ENCODE measurements at places on chromosomes 5 and 9.

- no peak for DNase-seq
Observed at GRCh38 chr5:147691130-147691529, 91.4 kb downstream of the JAKMIP2 start.

DNA sequence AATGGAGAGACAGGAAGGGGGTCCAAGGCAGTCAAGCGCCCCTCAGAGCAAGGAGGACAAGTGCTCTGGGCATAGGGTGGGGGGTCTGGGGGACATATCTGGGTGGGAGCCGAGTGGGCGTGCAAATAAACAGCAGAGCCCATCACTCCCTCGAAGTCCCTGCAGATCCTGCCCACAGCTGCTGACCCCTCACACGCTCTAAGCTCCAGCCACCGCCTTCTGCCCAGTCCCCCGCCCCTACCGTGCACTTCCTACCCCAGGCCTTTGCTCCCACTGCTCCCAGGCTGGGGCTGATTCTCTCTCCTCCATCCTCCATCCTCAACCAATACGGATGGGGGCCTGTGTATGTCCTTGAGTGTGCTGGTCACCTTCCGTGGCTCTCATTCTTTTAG lies 16.9 kb upstream of the ALDH1B1 start:
- DNase-seq: no peak

DNA sequence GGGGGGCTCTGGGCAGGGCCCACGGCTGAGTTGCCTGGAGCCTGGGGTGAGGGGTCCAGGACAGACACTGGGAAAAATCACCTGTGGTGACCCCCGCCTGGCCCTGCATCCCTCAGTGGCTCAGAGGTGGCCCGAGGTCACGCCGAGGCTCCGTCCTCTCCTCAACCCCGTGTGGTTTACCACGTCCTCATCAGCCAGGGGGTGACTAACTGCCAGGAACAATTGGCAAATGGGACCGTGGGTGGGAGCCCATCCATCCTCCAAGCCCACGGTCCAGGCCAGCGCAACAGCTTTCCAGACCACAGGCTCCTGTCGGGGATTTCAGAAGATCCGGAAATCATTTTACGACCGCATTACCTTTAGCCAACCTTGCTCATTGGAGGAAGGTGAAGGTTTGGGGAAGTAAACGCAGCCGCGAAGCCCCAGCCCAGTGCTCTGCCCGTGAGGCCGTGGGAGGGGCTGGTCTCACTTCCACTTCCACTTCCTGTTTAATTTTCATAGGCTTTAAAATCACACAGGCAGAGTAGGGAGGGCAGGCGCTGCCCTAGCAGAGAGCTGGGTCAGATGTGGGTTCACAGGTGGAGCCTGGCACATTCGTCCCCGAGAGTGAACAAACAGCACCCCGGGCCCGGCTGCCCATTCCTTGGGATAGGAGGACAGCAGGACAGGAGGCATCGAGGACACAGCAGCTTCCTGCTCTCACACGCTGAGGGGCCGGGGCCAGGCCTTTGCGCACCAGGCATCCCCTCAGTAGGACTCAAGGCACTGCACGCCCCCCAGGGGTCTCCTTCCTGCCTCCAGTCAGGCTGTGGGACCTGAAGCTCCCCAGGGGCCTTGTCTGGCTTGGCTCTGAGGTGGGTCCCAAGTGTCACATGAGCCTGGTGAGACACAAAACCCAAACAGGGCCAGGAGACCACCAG lies 19.8 kb upstream of the SLC9A3 start:
- no peak for DNase-seq

- DNase-seq: peak; percentile 4
Observed at GRCh38 chr9:98146101-98146991, 27.3 kb upstream of the TRIM14 start.

- no peak for DNase-seq
Observed at GRCh38 chr9:126459546-126459945, 132.9 kb downstream of the MVB12B start.

DNA sequence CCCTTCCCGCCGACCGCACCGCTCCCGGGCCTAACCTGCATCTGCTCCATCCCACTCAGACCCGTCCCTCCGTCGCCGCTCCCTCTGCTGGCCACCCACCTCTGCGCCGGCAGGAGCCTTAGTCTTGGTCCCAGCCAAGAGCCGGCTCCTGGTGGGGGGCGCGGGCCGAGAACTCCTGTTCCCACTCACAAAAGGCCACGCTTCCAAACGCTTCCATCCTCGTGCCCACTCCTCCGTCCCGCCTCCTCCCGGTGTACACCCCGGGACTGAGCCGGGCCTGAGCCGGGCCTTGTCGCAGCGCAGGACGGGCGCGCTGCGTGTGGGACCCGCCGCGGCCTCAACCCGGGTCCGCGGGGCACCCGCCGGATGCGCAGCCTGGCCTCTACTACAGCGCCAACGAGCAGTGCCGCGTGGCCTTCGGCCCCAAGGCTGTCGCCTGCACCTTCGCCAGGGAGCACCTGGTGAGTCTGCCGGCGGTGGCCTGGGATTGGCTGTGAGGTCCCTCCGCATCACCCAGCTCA lies 7.5 kb downstream of the ADAMTS13 start:
- DNase-seq: no peak

DNA sequence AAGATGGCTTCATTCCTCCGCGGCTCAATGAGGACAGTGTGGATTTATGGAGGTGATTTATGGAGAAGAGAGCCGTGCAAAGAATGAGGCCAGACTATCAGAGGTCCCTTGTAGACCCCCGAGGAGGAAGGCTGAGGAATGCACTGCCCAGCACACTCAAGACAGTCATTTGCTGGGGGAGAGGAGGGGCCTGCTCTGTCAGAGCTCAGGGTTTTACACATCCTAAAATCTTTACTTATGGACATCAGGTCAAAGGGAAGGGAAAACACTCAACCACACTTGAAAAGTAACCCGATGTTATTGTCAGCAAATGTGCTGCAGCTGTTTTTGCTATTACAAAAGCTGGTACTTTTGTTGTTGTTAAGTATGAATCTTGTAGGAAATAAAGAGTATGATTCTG lies 289.5 kb downstream of the SLIT3 start:
- DNase-seq: no peak

- no peak for DNase-seq
Observed at GRCh38 chr5:149282027-149282965, 10.6 kb downstream of the AFAP1L1 start.

- DNase-seq: peak; percentile 57
Observed at GRCh38 chr5:87243161-87243844, 24.4 kb upstream of the RASA1 start.

DNA sequence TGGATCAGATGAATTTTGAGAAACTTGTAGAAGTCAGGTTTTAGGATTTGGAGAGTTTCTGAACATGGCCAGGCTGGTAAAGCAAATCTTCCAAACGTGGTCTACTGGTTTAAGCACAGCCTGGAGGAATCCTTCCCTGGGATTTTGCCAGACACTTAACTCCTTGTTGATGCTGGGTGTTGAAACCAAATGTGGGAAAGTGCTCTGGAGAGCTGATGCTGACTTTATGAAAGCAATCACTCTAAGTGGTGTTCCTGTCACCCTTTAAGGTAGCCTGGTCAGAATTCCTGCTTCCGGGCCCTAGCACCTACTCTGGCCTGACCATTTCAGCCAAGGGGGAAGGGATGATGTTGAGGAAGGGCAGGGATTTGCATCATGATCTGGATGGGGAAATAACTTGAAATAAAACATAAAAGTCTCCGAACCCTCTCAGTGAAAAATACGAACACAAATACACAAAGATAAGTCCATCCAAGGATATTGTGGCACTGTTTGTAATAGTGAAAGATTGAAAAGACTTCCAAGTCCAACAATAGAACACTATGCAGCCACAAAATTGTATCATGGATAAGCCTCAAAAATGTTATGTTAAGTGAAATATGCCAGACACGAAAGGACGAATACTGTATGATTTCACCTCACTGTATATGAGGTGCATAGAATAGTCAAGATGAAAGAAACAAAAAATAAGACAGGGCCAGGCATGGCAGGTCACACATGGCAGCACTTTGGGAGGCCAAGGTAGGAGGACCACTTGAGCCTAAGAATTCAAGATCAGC lies 57.7 kb downstream of the PDE6A start:
- DNase-seq: peak; percentile 73

DNA sequence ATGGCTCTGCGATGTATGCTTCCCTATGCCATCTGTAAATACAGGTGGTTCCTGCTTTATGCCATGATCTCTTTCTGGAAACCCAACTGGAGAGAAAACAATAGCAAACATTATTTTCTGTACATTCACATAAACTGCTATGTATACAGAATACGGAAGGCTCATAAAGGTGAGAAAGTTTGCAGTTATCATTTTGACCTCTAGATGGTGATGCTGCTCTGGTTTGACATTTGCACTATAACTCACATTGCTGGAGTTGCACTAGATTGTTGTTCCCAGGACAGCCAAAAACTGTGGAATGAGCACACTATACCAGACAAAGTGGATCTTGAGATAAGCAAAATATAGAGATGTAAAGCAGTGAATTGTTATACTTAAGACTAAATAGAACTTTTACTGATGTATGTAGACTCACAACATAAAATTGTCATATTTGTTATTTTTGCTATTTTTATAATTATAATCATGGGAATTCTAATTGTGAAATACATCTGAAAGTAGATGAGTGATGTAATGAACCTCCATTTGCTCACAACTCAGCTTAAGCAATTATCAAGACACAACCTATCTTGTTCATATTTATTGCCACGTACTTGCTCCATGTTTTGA lies 246.5 kb downstream of the PTPRD start:
- DNase-seq: peak; percentile 39

GRCh38 chr5:178984145-178985072 lies 10.7 kb downstream of the GRM6 start:
- DNase-seq: no peak

DNA sequence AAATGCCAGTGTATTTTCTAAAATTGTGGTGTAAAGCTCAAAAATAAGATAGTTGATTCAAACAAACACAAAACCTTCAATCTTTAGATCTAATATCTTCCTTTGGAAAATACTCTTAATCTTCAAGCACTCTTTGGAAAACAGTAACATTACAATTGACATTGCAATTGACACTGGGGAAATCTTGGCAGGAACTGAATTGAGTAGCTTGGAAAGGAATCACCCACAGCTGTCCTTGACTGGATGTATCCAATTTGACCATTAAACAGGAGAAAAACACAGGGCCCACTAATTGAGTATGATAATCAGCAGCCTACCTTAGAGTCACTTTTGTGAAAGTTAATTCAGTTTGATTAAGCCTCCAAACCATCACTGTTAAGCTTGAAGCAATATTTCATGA lies 776.7 kb downstream of the DTWD2 start:
- no peak for DNase-seq

DNA sequence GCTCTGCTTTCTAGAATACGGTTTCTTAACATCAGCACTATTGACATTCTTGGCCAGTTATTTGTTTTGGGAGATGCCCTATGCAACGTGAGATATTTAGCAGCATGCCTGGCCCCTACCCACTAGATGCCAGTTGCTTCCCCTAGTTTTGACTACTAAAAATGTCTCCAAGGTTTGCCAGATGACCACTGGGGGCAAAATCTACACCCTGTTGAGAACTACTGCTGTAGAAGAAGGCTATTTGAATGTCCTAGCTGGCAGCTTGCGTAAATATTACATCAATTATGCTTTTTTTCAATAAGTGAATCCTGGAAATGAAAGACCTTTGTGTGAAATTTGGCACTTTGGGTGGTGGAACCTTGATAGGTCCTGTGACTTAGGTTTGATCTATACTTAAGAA lies 5.0 kb downstream of the NCBP1 start:
- no peak for DNase-seq

- DNase-seq: peak; percentile 96
Observed at GRCh38 chr5:72066705-72067107, 40.6 kb upstream of the MAP1B start.

DNA sequence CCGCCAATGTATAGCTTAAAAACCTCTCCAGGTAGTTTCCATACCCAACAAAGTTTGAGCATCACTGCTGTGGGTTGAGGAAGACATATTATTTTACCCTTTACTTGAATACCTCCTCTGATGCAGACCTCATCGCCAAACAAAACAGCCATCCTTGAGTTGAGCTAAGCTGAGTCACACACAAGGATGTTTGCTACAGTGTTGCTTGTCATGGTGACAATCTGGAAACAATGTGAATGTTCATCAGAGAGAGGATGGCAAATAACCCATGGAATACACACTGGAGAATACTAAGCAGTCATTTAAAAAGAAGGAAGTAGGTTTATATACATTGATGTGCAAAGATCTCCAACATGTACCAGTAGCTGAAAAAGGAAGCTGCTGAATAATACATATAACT lies 41.1 kb upstream of the TCF7 start:
- DNase-seq: no peak

- no peak for DNase-seq
Observed at GRCh38 chr9:96725576-96725975, 52.3 kb downstream of the ZNF510 start.

DNA sequence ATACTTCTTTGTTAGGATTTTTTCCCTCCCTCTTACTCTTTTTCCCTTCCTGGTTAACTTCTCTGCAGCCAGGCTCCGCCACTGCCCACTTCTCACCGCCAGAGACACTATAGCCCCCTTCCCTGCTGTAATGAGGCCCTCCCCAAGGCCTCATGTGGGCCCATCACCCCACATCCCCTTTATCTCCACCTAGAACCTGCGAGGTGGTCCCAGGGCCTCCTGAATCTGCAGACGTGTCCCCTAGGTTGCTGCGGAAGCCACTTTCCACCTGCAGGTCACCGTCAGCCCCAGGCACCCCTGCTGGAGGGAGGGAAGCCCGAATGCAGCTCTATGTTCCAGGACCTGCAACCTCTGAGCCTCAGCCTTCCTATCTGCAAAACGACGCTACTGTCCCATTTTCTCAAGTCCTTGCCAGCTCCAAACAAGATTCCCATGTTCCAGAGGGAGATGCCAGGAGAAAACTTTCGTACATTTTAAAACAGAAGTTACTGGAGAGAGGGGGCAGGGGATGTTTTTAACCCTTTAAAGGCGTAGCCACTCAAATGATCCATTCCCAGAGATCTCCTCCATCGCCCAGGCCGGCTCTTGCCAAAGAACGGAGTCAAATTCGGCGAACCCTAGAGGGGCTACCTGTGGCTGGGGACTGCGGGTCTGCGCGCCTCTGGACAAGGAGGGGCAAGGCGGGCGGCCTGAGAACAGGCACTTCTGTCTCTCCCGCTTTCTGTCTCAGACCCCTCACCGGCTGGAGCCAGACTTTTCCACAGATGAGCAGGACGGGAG lies 929 bp downstream of the SH3PXD2B start:
- peak; percentile 83 for DNase-seq

DNA sequence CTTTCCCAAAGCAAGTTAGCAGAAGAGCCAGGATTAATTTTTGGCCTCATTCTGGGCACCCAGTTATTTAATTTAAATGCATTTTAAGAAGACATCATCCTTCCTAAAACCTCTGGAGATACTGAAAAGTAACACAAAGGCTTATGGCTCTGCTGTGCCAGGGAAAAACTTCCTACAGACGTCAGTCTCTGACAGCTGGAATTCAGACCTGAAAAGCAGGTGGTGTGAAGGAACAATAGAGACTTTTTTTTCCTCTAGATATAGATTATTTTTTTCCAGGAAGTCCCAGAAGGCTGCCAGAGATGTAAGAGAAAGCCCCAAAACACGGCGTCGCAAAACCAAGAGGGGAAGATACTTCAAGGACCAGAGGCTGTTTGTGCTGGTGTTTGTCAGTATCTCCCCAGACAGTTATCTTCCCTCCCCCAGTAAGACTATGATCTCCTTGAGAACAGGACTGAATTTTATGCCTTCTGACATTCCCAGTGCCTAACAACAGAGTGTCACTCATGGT lies 88.7 kb upstream of the RASEF start:
- DNase-seq: no peak

GRCh38 chr9:86700629-86701028 lies 246.7 kb downstream of the GAS1 start:
- DNase-seq: peak; percentile 69

GRCh38 chr5:59500014-59500413 lies 393.5 kb downstream of the PDE4D start:
- DNase-seq: no peak

All from fibroblast of skin of right biceps (primary cell).